Kidney (tissue), 22 donors: ENCODE measurements at places on chromosomes 11 and 22.

GRCh38 chr11:65593518-65594414 is 1.8 kb downstream of the KCNK7 start:
- DNase-seq: no peak
- H3K4me1 ChIP-seq: peaks cover 4% of the 10 kb centered on the region
- peaks cover under 1% of the 10 kb centered on the region for H3K36me3 ChIP-seq
- H3K27me3 ChIP-seq: no peaks in the 10 kb centered on the region

DNA sequence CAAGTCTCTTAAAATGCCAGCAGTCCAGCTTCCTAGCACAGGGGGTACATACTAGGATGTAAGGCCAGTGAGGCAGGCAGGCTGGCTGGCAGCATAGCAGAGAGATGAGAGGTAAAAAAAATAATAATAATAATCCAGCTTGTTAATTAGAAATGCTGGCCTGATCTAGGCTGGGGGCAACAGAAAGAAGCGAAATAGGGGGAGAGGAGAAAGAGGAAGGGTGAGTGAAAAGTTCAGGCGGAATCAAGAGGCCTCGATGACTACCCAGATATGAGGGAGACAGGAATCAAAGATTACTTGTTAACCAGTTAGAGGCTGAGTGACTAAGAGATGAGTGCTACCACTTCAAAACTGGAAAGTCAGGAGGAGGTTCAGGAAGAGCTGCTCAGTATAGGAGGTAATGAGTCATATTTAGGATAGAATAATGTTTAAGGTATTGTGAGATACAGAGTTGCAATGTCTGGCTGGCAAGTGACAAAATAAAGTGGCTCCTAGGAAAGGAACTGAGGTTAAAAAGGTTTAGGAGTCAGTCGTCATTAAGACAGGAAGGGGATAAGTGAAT is 2.8 kb downstream of the ALKBH8 start:
- no peak overlapping the region for H3K4me3 ChIP-seq
- H3K27ac ChIP-seq: no peak overlapping the region
- H3K36me3 ChIP-seq: no peaks in the 10 kb centered on the region
- H3K4me1 ChIP-seq: peaks cover 8% of the 10 kb centered on the region

GRCh38 chr11:75413864-75414263 is 14.5 kb downstream of the RPS3 start:
- H3K27ac ChIP-seq: no peak overlapping the region
- H3K4me3 ChIP-seq: no peak overlapping the region
- no peaks in the 10 kb centered on the region for H3K4me1 ChIP-seq
- H3K36me3 ChIP-seq: no peaks in the 10 kb centered on the region
- no peaks in the 10 kb centered on the region for H3K27me3 ChIP-seq

DNA sequence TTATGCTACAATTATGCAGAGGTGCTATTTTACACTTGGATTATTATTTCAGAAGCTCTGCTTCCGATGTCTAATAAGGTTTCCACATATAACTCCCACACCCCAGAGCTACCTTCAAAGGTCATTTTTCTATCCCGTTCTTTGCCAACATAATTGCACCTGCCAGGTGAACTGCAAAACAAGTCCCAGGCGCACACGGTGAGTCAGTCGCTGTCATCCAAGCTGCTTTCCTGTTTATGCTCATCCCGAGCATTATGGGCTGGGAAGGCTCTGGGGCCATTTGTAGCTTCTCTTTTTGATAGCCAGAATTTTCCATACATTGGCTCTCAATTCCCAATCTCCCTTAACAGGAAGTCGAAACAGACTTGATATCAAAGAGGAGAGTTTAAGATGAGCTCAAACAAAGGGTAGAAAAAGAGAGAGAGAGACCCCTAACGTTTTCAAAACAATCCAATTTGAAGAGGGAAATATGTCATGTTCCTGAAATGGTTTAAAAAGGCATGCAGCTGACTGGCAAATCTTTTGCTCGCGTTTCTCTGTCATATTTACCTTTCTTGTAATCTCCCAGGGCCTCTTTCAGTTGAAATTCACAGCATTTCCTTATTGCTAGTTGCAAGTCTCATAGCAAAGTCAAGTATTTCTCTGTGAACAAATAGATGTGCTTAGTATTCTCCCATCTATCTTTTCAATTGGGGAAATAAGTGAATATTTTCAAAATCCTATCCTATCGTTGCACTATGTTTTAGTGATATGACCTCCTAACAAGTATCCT is 815.9 kb downstream of the KCNA4 start:
- H3K4me1 ChIP-seq: no peaks in the 10 kb centered on the region
- no peak overlapping the region for H3K27ac ChIP-seq
- no peaks in the 10 kb centered on the region for H3K36me3 ChIP-seq
- H3K27me3 ChIP-seq: no peaks in the 10 kb centered on the region
- no peak for DNase-seq
- H3K4me3 ChIP-seq: no peak overlapping the region

GRCh38 chr11:91163619-91164451 is 941.0 kb upstream of the CHORDC1 start:
- no peaks in the 10 kb centered on the region for H3K36me3 ChIP-seq
- no peak overlapping the region for H3K4me3 ChIP-seq
- no peaks in the 10 kb centered on the region for H3K4me1 ChIP-seq
- no peak for DNase-seq
- H3K27ac ChIP-seq: no peak overlapping the region
- no peaks in the 10 kb centered on the region for H3K27me3 ChIP-seq
